ENCODE measurements at places on chromosomes 16 and 17.

- no peak for DNase-seq
These were observed 4.4 kb upstream of the ARMC7 start for GRCh38 chr17:75105126-75106080.

GRCh38 chr17:22142091-22142490 is 449.8 kb downstream of the KCNJ18 start:
- no peak for DNase-seq

GRCh38 chr17:31568539-31568938 is 177.1 kb downstream of the RAB11FIP4 start:
- DNase-seq: no peak

DNA sequence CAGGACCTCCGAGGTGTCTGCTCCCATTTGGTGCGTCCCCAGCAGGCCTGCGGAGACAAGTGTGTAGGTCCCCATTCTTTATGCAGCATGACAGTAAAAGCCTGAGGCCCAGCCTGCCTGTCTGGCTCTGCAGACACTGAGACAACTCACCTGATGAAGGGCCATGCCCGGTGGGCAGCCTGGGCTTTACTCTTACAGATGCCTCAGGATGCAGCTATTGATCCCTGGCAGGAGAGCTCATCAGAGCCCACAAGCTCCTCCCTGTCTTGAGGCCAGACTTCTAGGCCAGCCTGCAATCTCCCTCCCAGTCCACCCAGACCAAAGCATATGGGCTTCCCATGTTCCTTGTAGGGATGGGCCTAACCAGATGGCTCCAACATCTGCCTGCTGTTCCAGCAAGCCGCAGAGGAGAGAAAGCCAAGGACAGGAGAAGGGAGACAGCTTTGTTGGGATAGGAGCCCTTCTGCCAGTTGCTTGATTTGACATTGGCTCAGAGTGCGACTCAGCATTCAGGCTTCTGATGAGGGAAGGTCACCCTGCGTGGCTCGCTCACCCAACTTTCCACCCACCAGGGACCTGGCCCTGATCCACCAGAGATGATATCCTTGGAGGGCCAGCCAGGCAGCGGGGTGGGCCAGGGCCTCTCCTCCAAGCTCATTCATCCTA is 87.5 kb downstream of the SOCS1 start:
- DNase-seq: no peak

DNA sequence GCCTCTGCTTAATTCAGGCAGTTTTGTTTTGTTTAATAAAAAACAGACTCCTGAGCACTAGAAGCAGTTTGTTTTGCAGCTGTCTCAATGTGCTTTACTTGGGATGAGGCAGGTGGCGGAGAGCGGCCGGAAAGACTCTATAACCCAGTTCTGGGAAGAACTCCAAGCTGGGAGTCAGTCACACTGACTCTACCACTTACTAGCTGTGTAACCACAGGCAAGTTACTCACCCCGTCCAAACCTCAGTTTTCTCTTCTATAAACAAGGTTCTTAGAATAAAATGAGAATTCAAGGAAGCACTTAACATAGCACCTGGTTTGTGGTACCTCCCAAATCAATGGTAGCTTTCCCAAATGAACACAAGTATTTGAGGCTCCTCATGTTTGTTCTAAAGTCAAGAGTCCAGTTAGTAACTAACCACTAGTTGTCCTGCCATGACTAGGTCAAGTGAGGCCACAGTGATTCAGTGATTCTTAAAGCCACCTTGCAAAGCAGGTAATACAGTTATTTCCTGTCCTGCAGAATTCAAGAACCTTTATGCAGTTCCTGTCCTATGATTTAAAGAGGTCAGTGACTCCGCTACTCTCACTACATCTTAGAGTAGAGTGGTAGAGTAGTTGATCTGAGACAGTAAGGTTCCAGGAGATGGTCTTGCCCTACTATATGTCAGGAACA is 2.7 kb downstream of the TXNDC17 start:
- no peak for DNase-seq

GRCh38 chr17:38797158-38797490 is 2.2 kb downstream of the PIP4K2B start:
- no peak for DNase-seq

GRCh38 chr16:56611281-56611833 is 3.0 kb downstream of the MT2A start:
- DNase-seq: no peak

DNA sequence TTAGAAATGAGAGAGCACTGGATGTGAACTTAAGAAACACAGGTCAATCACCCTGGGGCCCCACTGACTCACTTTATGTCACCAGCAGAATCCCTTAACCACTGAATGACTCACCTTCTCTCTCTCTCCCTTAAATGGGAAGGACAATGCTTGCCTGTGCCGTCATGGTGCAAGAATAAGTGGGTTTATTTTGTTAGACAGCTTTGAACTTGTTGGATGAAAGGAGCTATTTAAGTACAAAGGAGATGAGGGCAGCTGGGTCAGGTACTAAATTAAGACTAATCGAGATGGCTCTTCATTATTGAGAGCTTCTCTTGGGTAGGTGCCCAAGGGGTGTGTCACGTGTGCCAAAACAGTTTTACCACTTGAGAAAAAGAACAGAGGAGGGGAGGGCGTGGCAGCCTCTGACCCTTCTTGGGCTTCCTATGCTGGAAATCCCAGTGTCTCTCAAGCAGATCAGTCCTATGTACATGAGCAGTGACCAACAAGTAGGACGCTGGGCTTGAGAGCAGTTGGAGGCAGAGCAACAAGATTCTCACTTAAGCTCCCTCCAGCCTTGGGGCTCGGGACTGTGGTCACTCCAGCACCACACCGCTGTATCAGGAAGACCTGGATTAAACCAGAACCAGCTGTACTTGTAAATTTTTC is 6.7 kb upstream of the KRT31 start:
- DNase-seq: no peak

- no peak for DNase-seq
These were observed 4.7 kb upstream of the GRB2 start for GRCh38 chr17:75410141-75410540.

GRCh38 chr16:79136955-79137354 is 463.6 kb downstream of the MAF start:
- no peak for DNase-seq
